T47D (cell line): ENCODE measurements at places on chromosomes 7 and 10.

GRCh38 chr7:130433301-130433700, 7.5 kb downstream of the CEP41 start:
- no peak for DNase-seq

- peak; percentile 18 for DNase-seq
Observed at GRCh38 chr10:94963901-94964300, 25.4 kb downstream of the CYP2C9 start.

GRCh38 chr7:149475121-149476045, 14.5 kb upstream of the ZNF777 start:
- DNase-seq: no peak

DNA sequence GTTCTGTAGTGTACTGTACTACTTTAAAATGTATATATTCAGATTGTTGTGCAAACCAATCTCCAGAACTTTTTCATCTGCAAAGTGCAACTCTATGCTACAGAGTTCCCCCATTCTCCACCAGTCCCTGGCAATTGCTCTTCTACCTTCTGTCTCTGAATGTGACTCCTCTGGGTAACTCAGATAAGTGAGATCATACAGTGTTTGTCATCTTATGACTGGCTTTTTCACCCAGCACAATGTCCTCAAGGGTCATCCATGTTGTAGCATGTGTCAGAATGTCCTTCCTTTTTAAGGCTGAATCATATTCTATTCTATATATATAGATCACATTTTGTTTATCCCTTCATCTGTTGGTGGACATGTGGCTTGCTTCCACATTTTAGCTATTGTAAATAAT, 10.8 kb downstream of the SLIT1 start:
- no peak for DNase-seq

- DNase-seq: no peak
Observed at GRCh38 chr7:112423987-112424386, 26.3 kb upstream of the IFRD1 start.

DNA sequence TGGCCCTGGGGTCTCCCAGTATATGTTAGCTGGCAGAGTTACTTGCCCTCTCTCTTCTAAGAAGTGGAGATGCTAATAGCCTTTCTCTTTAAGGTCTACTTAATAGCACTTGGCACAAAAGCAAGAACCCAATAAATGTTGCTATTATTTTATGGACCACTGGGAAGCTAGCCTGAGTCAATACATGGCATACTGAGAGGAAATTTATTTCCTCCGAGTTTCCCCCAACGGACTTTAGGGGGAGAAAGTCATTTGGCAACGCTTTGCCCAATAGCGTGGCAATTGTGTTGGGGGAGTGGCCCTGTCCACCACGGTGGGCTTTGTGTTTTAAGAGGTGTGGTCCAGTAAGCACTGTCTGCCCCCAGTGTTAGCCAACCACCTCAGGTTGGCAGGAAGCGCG, 87.4 kb upstream of the SMNDC1 start:
- no peak for DNase-seq
